ENCODE measurements at places on chromosomes 4 and X.

DNA sequence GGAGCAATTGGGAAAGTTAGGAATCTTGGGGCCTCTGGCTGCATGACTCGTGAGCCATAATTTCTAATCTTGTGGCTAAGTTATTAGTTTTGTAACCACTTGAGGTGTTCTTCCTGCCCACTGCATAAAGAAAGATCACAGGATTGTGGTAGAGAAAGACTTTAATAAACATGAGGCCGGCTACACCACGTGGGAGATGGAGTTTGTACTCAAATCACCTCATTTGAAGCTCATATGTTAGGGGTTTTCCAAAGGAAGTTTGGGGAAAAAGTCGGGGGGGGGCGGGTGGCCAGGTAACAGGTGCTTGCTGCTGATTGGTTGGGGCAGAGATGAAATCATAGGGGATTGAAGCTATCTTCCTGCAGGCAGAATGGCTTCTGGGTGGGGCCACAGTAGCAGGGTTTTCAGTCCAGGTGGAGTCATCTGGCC lies 287.8 kb downstream of the ZNF674 start:
- no peak for DNase-seq

GRCh38 chrX:133984857-133985163 lies 584 bp downstream of the GPC3 start:
- no peak for DNase-seq

DNA sequence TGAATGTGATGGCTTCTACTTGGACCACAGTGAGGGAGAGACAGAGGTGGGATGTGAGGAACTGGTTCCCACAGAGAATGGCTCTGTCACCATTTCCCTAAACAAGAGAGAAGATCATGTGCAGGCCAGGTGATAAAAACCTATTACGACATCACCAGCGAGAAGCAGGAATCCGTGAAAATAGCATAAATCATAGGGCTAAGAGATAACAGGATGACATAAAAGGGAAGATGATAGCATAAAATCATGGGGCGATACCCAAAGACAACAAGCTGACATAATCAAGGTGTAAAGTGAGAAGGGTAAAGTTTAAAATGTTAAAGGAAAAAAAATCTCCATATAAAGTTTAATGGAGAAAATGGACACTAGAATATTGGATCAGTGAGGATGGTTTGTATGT lies 205.5 kb upstream of the SLIT2 start:
- no peak for DNase-seq

- DNase-seq: no peak
Measured at GRCh38 chr4:181225616-181226261, 1017.5 kb upstream of the TENM3 start.

DNA sequence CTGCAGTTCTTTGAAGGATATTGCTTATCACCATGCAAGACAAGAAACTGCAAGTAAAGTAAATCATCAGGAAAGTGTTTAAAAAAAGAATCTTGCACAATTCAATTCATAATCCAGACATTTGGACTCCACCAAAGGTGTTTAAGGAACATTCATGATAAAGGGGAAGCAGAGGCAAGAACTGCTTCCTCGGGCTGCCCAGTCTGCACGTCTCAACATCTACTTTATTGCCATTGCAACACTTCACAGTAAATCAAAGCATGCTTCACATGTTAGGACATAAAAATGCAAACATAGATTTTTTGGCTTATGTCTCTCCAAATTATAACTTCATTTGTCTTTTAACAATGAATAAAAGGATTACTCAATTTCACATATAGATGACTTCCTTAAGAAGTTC lies 42.5 kb downstream of the MID1 start:
- no peak for DNase-seq

DNA sequence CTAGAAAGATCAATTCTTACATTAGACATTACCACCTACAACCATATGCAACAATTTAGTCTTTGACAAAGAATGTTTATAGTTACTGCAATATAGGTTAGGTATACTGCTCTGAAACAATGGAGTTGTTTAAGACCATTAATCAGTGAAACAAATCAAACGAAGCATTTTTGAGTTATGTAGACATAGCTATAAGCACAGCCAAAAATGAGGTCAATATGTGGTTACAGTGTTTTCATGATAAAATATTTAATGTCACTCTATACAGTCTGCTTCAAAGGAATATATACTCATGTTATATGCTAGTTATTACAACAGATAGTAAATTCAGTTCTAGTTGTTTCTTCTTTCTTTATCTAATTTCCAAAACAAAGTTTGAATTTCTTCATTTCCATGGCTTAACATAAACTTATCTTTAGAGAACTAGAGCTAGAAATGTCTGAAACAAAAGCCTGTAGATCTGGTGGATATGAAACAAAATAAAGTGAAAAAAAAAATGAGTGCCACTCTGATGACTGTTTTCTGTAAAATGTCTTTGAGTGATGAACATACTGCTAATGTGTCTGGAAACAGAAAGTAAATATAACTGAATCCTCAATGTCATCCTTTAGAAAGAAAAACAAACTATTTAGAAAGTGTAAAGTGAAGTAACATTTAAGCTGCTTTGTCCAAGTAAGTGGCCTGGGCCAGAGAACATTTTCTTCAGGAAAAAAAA lies 809.0 kb downstream of the FAT4 start:
- DNase-seq: no peak

GRCh38 chr4:147794787-147795413 lies 63.0 kb downstream of the ARHGAP10 start:
- no peak for DNase-seq

- no peak for DNase-seq
Measured at GRCh38 chr4:156252358-156252921, 298.8 kb upstream of the CTSO start.

GRCh38 chr4:123953566-123953965 lies 557.0 kb downstream of the SPRY1 start:
- DNase-seq: no peak

DNA sequence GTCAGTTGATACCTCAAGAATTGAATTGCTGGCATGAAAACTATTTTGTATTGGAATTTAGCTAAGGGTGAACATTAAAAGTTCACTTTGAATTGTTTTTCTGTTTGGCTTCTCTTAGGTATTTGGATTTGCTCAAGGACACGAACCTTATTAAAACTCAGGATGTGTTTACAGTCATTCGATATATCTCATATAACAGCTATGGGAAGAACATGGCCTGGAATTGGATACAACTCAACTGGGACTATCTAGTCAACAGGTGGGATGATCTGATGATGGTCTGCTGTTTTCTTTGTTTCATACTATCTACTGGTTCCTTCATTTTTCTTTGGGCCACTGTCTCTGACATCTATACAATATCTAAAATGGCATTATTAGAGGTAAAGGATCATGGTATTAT lies 69.7 kb downstream of the PITX2 start:
- no peak for DNase-seq

- DNase-seq: no peak
Measured at GRCh38 chrX:148542481-148543255, 42.3 kb downstream of the AFF2 start.

DNA sequence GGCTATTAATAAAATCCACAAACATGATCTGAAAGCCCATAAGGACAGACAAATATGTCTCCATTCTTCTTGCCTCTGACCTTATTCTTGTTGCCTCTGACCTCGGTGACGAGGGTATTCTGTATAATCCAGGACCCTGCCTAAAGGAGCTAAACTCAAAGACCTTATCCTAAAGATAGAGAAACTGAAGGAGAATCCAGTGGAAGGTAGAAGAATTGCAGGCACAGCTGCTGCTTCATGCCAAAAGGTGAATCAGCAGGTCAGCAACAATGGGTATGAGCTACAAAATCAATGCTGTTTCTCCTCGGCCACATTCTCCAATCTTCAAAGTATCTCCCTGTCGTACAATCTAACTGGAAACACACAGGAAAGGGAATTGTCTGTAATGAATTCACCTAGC lies 71.4 kb downstream of the INTS6L start:
- no peak for DNase-seq

DNA sequence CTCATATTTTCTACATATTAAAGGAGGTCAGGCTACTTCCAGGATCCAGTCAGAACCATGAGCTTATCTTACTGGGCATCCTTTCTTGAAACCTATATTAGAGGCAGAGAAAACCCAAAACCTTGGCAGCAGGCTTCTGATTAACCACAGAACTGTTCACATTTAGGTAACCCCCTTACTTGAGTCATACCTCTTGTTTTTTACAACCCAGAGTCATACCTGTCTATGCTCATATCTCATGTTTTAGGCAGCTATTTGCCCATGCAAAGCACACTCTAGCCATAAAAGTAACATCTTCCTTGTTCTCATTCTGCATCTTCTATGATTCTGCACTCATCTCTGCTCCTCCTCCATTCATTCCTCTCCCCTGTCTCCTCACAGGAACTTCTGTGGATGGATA lies 138.0 kb upstream of the SMIM31 start:
- DNase-seq: no peak

GRCh38 chrX:149829751-149830191 lies 48.0 kb downstream of the MAGEA9 start:
- DNase-seq: no peak

GRCh38 chrX:107168257-107168656 lies 38.0 kb downstream of the NUP62CL start:
- DNase-seq: no peak

DNA sequence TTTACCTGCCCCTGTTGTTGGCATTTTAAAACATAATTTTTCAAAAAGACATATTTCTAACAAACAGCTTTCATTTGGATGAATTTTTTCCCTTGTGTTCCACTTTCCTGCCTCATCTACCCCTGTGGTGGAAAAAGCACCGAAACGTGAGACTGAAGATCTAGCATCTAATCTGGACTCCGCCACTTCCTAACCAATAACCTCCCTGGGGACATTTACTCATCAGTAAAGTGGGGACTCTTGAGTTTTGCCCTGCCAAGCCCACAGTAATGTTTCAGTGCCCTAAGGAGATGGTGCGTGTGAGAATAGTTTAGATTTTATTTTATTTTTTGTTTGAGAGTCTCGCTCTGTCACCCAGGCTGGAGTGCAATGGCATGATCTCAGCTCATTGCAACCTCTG lies 56.7 kb downstream of the ADGRG2 start:
- no peak for DNase-seq

DNA sequence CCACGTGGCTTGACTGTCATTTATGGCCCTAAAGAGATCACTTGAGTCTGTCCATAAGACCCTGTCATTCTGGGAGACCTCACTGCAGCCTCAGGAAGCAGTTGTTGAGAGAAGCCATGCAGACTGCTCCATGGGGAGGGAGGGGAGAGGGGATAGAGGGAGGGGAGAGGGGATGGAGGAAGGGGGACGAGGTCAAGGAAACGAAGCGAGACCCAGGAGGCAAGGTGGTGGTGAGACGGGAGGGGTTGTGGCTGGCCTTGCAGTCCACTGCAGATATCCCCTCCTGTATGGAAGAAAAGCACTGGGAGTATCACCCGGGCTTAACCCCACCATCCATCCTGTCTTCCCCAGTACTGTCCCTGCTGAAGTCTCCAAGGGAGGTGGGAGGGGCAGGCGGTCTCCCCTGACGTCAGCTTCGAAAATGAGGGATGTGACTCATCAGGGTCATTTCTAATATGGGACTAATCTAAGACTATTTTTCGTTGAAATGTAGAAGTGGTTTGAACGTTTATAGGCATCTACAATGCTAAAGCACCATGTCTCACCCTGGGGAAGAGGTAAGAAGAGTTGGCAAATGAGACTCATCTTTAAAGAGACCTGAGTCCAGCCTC lies 5.6 kb downstream of the TMEM255A start:
- DNase-seq: no peak

- no peak for DNase-seq
Measured at GRCh38 chr4:151055539-151055938, 40.5 kb upstream of the LRBA start.

DNA sequence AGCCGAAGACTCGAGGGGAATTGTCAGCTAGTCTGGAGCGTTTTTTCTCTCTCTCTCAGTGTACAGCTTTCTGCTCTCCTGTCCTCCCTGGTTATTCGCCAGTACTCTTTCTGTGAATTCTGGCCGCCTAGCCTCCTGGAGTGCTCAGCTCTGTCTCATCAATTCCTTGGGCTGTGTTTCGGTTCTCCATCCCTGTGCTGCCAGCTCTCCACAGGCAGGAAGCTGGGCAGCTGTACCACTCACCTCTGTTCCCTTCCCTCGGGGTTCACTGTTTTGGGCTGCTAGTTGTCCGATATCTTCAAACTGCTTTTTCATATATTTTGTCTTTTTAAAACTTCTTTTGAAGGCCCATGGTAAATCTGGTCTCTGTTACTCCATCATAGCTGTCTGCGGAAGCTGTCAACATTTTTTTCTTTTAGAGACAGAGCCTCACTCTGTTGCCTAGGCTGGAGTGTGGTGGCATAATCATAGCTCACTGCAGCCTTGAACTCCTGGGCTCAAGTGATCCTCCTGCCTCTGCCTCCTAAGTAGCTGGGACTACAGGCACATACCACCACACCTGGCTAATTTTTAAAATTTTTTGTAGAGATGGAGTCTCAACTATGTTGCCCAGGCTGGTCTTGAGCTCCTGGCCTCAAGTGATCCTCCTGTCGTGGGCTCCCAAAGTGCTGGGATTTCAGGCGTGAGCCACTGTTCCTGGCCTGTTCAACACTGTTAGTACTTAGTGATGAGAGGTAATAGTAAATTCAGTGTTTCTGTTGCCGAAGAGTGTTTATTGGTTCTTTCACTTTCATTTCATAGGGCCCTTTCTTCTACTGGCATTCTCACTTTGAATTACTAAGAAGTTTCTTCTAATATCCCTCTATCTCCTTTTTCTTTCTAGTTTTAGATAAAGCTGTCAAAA lies 18.6 kb downstream of the ZCCHC4 start:
- DNase-seq: no peak

GRCh38 chr4:40419231-40419912 lies 84.2 kb downstream of the CHRNA9 start:
- DNase-seq: no peak

- no peak for DNase-seq
Measured at GRCh38 chr4:145825255-145825654, 113.4 kb downstream of the ZNF827 start.

DNA sequence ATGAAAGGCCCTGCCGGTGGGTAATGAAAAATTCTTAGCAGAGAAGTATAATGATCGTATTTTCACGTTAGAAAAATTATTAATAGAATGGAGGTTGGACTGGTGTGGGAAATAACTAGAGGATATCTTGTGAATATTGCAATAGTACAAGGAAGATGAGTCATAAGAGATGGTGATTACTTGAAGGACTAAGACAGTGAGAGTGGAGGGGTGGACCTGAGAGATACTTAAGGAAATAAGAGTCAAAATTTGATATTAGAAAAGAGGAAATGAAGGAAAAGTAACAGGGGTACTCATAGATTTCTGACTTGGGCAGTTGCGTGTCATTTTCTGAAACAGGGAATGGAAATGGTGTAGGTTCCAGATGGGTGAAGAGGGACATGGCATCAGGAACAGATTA lies 1.7 kb upstream of the USP53 start:
- DNase-seq: no peak

- DNase-seq: no peak
Measured at GRCh38 chr4:109786846-109787245, 15.0 kb downstream of the CFI start.

DNA sequence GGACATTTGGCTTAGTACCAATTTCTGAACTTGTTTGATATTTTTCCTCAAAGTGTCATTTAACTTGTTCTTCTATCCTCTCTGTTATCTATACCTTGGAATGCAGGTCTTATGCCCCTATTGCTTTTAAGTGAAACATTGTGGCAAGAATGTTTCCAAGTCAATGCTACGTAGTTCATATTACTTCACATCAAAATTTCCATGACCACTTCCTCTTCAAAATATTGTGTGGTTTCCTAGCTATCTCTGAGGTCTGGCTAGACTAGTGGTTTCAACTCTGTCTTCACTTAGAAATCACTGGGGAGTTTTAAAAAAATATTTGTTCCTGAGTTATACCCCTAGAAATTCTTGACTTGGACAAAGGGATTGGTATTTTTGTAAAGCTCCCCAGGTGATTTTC lies 20.2 kb upstream of the RASGEF1B start:
- no peak for DNase-seq

All from stimulated activated CD4-positive, alpha-beta T cell treated with anti-CD3 and anti-CD28 coated beads, TNF-alpha, amount 100 ng/mL, for 48 hours (primary cell).